DMS 273 treated with DMSO at 0.1 percent for 48 hours (cell line): ENCODE measurements at places on chromosomes 3 and 15.

DNA sequence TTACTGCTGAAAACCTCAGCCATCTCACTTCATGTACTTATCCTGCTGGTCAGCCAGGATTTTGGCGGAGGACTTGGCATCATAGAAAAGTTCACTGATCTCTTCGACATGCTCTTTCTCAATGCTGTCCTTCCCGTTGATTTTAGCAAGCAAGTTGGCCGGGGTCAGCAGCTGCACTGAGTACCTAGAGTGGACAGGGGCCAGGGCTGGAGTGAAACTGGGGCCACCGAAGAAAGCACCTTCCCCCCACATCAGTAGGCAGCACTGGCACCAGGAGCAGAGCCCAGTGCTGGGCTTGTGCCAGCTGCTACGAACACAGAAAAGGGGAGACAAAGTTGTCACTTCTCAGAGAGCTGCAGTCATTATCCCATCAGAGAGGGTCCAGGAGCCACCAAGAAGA is 29.0 kb downstream of the SEC61A1 start:
- DNase-seq = no peak

- DNase-seq = no peak
These were observed 76.2 kb downstream of the CACNA2D3 start for GRCh38 chr3:54198556-54198955.

DNA sequence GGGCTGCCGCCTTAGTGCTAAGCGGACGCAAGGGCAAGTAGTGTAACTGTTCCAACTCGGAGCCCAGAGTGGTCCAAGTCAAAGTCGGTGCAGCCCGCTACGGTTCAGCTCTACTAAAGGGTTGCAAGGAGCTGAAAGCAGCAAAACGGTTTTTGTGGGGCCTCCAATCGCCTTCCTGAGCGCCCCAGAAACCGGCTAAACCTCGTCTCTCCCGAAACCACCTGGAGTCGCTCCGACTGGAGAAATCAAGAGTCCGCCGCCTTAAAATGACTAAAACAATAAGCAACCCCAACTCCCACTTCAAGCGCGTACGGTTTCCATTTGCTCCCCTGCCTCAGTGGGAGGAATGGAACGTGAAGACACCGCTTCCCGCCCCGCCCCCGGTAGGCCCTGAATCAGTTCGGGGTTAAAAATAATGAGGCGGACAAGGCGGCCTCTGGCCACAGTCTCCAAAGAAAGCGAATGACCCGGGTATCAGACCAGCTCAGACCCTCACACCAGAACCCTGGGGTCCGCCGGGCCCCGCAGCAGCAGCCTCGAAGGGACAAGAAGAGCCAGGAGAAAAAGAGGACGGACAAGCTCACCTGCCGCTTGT is 401 bp downstream of the SEC11A start:
- no peak for DNase-seq

DNA sequence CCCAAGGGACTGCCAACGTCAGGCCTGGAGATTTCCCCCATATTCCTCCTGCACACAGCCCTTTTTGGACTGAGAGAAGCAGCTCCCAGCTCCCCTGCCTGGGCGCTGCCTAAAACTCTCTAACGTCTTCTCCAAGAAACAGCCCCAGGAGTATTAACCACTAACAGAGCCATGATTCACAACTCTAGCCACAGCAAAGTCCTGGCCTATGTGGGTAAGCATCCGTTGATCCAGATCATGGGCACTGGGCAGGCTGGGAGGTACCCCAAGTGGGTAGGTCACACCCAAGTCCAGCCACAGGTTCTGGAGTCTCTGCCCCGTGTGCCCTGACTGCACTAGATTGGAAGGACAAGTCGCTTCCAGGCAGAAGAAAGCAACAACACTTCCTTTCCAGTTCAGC is 31.9 kb downstream of the NBEAL2 start:
- DNase-seq = no peak

GRCh38 chr15:57592836-57593420 is 1.2 kb downstream of the MYZAP start:
- no peak for DNase-seq

DNA sequence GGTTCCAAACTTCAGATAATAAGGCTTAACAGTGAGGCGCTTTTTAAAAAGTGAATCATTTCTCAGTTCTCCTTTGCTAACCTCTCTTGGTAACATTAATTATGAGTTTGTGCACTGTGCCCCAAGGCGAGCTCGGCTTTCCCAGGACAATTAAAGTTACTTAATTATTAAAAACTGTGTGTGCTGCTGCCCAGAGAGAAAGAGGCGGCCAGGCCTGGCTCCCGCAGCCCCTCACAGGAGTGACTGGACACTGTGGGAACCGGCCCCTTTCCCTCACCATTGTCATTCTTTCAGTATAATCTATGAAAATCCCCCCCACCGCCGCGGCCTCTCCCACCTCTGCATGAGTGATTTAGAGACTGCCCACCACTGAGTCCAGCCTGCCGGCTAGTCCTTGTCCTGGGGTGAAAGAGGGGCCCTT is 43.1 kb upstream of the HES1 start:
- DNase-seq = no peak

DNA sequence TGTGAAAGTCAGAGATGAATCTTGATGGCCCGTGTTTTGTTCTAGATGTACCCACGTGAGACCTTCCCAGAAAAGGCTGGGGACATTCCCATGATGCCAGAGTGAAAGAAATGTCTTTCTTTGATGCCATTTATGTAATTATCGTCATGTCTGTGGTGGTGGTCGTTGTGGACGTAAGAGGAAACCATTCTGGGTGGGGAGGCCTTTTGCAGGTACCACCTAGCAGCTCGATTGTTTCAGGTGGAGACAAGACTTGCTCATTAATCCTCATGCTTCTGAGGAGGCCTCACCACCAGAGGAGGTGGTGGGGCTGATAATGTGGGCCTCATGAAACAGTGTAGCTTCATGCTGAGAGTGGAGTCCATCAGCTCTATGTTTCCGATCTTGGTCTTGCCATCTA is 58.1 kb upstream of the USP3 start:
- no peak for DNase-seq

DNA sequence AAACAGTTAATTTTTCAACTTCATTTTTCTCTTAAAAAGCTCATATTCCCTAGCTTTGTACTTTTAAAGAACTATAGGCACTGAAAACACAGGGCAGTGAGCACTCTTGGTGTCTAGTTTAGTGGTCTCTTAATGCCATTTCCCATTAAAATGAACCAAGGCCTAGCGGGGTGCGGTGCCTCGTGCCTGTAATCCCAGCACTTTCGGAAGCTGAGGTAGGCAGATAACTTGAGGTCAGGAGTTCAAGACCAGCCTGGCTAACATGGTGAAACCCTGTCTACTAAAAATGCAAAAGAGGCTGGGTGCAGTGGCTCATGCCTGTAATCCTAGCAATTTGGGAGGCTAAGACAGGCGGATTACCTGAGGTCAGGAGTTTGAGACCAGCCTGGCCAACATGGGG is 45.5 kb downstream of the LDHAL6B start:
- DNase-seq = no peak

DNA sequence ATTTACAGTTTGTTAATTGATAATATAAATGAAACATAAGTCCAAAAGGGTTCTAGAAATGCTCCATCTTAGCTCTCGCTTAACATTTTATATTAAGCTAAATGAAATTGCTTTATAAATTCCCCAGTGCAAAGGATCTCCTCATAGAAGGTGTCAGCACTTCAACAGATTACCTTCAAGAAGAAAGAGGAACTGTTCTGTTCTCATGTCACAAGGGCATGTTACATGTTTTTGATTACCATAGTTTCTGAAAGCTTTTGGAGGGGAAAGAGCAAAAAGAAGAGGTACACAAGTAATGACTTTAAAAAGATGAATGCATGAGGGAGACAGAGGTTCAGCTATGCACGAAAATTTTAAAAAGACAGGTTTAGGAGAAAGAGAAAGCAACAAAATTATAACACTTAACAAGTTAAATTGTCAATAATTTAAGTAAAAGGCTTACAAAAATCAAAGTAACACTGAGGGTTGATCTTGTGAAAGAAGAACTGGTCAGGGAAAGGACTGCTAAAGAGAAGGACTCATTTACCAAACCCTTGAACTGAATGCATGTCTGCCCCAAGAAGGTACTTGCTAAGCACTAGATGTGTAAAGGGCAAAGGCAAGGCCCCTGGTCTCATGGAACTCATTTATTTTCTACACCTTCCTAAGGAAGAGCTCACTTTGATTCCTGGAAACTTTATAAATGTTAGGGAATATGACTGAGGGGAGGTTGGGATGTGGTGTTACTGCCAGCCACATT is 45.1 kb downstream of the CCDC191 start:
- no peak for DNase-seq

DNA sequence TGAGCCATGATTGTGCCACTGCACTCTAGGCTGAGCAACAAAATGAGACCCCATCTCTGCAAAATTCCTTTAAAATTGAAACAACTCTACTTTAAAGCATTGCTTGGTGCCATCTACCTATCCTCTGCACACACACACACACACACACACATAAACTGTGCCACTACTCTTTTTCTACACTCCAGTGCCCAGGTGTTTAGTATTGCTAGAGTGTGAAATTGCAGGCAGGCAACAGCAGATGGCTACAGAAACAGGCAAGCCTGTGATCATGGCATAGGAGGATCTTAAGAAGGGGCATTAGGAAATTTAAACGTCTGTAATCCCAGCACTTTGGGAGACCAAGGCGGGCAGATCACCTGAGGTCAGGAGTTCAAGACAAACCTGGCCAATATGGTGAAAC is 39.0 kb downstream of the SIDT1 start:
- DNase-seq = no peak

DNA sequence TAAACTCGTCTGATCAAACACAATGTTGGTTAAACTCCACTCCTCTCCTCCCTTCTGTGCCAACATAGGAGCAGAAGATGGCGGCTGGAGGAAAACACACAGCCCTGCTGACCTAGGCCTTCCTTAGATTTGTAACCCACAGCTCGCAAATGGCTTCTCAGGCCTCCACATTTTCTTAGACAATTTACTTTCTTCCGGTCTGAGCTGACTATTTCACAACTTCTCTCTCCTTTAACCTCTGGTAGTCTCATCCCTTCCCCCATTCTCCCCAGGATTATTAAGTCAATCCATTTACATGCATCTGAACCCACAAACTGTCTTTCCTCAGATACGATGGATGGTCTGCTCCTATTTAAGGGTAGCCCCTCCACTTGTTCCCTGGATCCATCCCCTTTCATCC is 25.7 kb upstream of the ULK4 start:
- DNase-seq = no peak

- DNase-seq = peak; percentile 44
These were observed 12.1 kb upstream of the APBA2 start for GRCh38 chr15:28873585-28874190.

GRCh38 chr3:120793601-120794000 is 51.1 kb downstream of the GTF2E1 start:
- DNase-seq = no peak

DNA sequence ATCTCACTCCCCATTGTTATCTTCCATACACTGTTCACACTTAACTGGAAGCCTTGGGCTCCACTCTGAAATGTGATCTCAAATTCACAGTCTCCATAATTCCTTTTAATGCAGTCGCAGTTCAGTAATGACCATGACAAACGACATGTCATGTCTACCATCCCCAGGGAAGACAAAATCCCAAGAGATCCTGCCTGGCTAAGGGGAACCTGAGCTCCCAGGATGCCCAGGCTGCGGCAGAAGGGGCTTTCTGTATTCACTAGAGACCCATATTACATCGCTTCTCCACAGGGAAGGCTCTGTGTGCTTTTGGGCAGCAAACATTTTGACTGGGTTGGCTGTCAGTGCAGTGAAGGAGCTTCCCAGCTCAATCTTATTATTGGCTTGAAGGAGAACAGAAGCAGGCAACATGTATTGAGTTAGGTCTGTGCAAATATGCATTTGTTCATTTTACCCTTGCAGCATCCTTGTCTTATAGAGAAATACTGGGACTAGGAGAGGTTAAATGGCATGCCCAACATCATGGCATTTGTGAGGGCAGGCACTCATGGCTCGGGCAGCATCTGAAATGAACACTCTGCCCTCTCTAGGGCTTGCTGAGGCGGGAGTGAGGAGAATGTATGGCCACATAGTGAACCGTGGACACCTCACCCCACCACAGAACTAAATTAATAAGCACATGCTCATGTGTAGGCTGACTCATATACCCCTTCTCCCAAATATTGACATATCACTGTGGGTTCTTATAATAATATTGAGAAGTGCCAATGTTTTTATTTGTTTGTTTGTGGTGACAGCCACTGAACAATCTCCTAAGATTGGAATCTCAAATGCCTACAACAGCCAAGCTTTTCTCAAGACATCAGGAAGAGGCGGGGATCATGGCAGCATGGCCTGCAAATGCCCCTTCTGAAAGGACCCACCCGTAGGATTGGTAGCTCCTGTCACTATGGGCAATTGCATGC is 141.6 kb upstream of the FOXB1 start:
- no peak for DNase-seq

DNA sequence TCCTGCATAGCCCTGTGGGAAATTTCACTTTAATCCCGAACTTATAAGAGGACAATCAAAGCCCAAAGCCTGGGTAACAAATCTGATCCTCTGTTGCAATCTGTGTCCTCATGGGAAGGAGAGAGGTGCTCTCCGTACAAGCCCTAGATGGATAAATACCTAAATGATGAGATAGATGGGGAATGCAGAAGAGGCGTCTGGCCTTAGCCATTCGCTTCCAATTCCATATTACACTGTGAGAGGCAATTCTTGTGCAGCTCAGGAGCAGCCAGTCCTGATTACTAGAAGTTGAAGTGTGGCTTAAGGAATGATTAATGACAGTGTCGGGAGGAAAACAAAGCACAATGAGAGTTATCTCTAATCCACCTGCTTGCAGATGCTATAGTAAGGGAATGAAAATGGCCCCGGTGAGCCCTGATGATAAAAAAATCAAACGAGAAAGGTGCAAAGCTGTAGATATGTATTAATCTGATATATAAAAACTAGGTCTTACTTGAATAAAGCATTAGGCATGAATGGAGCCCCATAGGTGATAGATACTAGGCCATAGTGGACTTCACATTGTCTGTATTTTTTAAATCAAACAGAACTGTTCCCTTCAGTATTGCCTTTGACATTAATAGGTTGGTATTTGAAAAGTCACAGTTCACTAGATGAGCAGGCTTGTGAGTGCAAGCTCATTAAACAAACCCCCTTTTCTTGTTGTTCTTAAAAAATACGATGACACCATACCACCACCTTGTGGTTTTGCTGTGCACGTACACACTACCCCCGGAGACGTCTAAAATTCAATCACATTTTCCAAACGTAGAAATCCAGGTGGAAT is 54.2 kb upstream of the TMCO5A start:
- no peak for DNase-seq

- no peak for DNase-seq
These were observed 23.6 kb downstream of the RHCG start for GRCh38 chr15:89472785-89473256.

GRCh38 chr3:150300852-150301517 is 107.1 kb upstream of the TSC22D2 start:
- no peak for DNase-seq

- no peak for DNase-seq
These were observed 65.5 kb upstream of the DCBLD2 start for GRCh38 chr3:98966862-98967546.

DNA sequence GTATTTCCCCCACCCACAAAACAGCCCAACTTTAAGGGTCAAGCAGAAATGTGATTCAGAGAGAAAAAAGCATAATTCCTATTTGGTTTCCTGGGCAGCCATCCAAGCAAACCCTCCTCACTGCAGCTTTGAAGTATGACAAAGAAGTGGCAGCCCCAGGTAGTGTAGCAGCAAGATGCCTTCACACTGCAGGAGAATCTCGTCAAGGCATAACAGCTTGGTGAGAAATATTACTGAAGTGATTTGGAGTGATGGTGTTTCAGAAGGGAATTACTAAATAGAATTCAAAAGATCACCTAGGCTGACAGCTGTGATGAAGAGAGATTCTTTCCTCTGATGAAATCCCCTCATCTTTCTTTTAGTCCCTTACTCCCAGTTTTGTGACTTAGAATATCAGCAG is 173.9 kb downstream of the PYDC2 start:
- DNase-seq = no peak
